ENCODE measurements at places on chromosomes 12 and 14. TPM values are rescaled to one million over a fixed set of nuclear protein-coding genes. Genes with fewer than 3 reads are reported as not detected.

Gene B4GALNT1
- 1.6 TPM for polyA plus RNA-seq

Gene ADGRD1
- 1.7 TPM for polyA plus RNA-seq

Gene TPI1
- 1,220 TPM for polyA plus RNA-seq

GRCh38 chr12:45354399-45354798 is 138.5 kb downstream of the ANO6 start:
- no peak for DNase-seq

DNA sequence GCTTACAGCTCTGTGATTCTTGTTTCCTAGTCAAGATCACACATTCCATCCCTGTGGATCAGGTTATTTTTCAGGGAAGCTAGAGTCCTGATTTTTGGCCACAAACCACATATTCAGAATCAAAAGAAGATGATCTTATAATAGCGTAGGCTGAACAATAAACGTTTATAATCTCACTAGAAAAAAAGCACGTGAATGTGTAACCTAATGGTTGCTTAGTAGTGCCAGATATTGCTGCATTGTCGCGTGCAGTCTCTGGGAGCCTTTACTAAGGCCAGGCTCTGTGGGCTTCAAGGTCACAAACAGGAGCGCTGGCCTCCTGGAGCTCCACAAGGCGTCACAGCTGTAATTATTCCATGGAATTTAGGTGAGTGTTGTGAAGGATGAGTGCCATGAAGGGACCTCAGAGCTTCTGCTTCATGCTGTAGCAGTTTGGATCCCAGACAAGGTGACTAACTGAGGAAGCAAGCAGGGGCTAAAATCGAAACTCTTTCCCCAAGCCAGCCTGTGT is 17.4 kb downstream of the CDKN1B start:
- DNase-seq, result no peak

Gene SYNJ2BP
- 29.9 TPM for polyA plus RNA-seq

DNA sequence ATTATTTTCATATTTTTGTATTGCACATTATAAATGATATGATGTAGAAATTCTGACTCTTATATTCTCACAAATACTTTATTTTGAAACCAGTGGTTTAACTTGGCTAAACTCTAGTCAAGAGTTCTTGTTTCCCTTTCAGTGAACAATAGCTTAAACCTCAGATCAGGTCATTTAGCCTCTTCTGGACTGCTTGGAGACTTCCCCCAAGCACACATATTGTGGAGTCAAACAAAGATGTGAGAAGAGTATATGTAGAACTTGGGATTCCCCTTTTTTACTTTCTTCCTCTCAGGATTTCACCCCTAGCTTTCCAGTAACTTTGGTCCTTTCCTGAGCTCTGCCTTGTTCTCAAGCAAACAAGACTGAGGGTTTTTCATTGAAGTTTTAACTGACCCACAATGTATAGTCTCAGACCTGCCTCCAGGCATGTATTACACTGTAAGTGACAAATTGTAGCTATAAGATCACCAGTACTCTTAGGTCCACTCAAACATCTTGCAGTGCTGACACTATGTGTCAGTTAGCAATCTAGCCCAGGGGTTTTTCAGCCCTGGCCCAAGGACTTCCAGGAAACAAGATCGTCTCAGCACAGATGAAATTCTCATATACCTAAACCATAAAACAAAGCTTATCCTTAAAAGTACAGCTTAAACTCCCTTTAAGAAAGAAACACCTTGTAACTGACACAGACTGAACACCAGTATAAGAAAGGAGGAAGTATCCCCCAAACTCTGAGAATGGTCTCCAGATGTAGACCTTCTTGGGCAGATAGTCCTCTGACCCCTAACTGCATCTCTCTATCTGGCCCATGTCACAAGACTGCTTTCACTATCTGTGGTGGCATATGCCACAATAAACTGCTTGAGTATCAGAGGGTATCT is 98.6 kb downstream of the SLC6A15 start:
- no peak for DNase-seq

Gene FGD4
- polyA plus RNA-seq, result 4.9 TPM

- no peak for DNase-seq
Measured at GRCh38 chr12:71135812-71136176, 22.0 kb downstream of the TSPAN8 start.

- no peak for DNase-seq
Measured at GRCh38 chr14:78346747-78347146, 176.6 kb downstream of the NRXN3 start.

Gene FLRT2
- polyA plus RNA-seq, result 1.2 TPM

DNA sequence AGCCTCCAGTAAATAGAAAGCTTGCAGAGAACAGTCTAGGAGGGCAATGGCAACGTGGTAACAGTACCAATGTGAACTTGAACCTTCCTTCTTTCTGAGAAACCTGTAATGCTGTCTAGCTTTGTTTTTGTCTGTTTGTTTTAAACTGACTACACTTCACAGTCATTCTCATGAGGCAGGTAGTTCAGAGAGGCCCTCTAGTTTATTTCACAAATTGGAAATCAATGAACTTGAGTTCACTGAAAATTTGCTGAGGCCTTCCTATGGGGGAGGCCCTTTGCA is 2.9 kb upstream of the ATP2A2 start:
- no peak for DNase-seq

GRCh38 chr14:55301437-55302121 is 30.4 kb downstream of the FBXO34 start:
- no peak for DNase-seq

Gene CD69
- 2.2 TPM for polyA plus RNA-seq

- no peak for DNase-seq
Measured at GRCh38 chr12:110733089-110733715, 9.5 kb downstream of the PPP1CC start.

- no peak for DNase-seq
Measured at GRCh38 chr12:85076688-85077430, 40.7 kb downstream of the LRRIQ1 start.

DNA sequence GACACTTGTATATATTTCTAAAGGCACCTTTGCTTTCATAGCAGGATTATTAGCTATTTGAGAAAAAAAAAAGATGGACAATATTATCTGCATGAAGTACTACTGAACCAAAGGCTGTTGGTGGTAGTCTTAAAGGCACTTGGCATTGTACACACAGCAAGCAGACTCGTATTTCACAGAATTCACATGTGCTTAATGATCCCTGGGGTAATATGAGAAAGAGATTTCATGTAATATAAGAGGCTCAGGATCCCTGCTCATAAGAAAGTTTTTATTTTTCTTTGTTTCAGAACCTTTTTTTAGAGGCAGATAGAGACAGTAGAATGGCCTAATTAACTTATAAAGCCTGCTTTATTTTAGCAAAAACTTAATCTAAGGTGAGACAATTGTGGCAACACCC is 59.5 kb downstream of the SYNE2 start:
- DNase-seq, result peak; percentile 86

- DNase-seq, result no peak
Measured at GRCh38 chr12:100698518-100698917, 96.1 kb upstream of the ANO4 start.

DNA sequence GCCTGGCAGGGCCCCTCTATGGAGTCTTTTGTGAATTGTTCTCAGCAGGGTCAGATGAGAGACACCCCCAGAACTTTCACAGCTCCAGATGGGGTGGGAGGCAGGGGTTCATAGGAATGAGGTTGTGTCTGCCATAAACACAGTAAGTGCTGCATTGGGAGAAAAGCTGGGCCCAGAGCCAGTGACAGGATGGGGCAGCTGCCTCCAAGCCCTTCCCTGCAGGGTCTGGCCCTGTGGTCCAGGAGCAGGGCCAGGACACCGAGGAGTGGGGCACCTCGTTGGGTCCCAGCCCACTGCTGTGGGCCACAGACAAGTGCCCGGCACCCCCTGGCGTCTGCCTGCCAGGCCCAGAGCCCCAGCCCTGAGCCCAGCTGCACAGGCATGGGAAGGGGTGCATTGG is 13.3 kb downstream of the INF2 start:
- DNase-seq, result no peak

Gene FAM186B
- 0.34 TPM for polyA plus RNA-seq

GRCh38 chr14:98791661-98792060 is 480.3 kb downstream of the BCL11B start:
- DNase-seq, result no peak

DNA sequence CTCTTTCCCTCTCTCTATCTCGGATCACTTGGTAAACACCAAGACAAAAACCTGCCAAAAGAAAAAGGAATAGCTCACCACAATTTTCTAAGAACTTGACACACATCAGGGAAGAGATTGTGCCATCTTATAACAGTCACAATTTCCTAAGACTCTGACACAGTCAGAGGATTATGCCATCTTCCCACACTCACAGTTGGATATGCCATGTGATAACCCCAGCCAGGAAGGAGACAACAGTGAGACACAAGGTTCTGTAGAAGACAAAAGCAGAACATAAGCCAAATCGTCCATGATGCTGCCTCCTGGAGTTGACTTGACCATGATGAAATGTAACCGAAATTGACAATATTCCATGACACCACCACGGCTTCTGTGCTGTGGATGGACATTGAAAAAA is 2.8 kb upstream of the CLEC9A start:
- DNase-seq, result no peak

DNA sequence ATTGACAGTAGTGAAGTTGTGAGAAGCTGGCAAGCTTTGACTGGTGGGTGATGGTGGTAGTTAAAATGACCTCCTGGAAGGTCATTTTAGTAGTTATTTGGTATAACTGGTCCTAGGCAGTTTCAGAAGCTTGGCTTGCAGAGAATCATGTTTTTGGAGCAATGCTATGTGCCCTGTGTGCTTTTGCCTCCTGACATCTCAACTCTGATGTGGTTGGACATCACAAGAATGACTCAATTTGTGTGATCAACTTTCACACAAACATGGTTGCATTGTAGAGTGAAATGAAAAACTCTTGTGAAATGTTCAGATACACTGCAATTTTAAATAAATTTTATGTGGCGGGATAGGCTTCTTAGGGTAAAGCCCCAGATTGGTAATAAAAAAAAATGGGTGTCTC is 8.3 kb upstream of the ABCD2 start:
- no peak for DNase-seq

DNA sequence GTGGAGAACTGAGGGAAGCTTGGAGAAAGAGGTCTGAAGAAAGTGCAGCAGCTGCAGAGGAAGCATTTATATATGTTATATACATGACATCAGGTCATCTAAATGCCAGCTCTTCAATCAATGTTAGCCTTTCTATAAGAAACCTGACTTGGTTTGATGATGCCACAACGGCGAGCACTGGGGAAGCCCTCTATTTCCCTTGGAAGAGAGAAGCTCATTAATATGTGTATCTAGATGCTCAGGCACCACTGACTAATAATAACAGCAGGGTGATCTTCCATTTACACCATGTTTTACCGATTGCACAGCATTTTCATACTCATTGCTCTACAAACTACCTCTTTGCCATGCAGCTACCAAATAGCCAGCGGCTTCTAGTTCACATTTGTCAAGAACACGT is 811 bp downstream of the ACYP1 start:
- no peak for DNase-seq

Gene COX8C
- polyA plus RNA-seq, result not detected

DNA sequence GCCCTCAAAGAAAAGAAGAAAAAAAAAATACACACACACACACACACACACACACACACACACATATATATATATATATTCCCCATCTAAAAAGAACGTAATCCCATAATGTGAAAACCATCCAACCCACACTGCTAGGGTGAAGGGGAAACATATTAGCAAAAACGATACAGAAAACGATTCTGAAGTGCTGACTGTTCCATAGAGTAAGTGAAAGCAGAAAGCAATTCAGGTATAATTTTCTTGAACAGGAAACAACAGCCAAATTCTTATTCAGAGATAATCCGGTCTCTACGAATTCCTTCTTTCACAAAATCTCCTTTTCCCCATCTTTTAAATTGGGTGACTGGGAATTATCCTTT is 393.5 kb downstream of the NOVA1 start:
- no peak for DNase-seq

GRCh38 chr12:21940549-21941505 is at the start of gene ABCC9:
Gene ABCC9 (minus strand): TSS chr12:21941426. CDS start chr12:21936674, 4,752 bp downstream.
- DNase-seq, result peak; percentile 85

Gene NAA30
- polyA plus RNA-seq, result 9.2 TPM

GRCh38 chr14:95402176-95402575 is 82.5 kb upstream of the CLMN start:
- DNase-seq, result no peak

- DNase-seq, result no peak
Measured at GRCh38 chr12:132262256-132263060, 66.9 kb downstream of the GALNT9 start.

Gene SERPINA9
- not detected for polyA plus RNA-seq

Gene CEP83
- polyA plus RNA-seq, result 3.2 TPM

Gene LRCOL1
- 1.0 TPM for polyA plus RNA-seq

DNA sequence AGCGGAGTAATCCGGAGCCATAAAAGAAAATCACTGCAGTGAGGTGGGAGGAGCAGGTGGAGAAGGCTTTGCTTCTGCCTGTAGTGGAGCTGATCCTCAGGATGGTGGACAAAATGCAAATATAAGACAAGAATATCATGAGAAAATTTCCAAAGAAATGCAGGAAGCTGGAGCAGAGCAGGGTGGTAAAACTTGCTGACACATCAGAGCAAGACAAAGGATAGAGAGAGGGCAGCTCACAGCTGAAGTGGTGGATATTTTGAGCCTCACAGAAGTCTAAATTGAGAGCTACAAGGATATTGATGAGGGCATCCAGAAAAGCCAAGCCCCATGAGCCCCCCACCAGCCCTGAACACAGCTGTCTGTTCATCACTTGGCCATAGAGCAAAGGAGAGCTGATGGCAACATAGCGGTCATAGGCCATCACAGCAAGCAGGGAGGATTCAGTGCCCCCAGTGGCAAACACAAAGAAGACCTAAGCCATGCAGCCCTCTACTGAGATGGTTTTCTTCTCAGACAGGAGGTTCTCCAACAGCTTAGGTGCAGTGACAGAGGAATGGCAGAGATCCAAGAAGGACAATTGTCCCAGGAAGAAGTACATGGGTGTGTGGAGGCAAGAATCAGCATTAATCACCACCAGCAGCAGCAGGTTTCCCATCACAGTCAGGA is 30.0 kb upstream of the ANP32D start:
- no peak for DNase-seq

Gene TMEM30B
- polyA plus RNA-seq, result 9.4 TPM

DNA sequence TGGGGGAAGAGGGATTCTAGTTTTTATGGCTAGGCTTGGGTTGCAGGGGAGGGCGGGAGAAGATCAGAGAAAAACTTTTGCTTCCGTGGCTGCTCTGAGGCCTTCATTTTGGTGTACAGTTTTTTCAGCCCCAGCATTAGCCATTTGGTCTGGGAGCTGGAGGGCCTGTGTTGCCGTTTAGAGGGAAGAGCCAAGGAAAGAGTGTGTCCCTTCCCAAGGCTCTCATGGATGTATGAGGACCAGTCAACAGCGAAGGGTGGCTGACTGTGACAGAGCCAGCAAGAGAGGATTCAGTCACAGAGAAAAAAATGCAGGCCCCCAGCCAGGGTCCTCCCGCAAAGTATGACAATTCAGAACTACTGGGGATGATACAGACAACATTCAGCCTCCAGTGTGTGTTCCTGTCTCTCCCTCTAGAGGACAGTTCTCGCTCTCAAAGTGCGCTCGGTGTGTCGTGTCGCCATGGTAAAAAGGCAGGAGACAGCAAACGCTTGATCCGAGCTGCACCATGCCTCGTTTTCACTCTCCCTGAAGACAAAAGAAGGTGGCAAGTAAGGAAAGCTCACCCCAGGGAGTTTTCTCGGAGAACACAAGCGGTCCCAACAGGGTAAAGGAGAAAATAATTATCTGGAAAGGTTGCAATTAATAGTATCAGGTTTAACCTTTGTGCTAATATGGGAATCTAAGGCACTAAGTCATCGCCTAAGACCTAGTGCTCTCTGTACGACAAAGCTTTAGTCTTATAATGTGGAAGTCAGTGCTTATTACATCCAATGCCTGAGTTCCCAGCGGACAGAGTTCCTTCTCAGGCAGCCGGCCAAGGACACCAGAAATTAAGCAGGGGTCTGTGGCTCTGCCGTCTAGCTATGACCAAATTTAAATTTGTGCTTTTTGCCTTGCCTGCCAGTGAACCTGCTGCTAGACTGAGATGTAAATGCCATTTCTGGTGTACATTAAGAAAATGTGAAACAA is 157.3 kb upstream of the PLXNC1 start:
- peak; percentile 67 for DNase-seq

Measured in kidney (tissue), 22 donors.